ENCODE measurements at places on chromosomes 7 and 10.

- DNase-seq = peak; percentile 44
These were observed 329.0 kb downstream of the RNLS start for GRCh38 chr10:88254091-88254490.

GRCh38 chr7:107145067-107145838, 23.6 kb upstream of the HBP1 start:
- DNase-seq = no peak

DNA sequence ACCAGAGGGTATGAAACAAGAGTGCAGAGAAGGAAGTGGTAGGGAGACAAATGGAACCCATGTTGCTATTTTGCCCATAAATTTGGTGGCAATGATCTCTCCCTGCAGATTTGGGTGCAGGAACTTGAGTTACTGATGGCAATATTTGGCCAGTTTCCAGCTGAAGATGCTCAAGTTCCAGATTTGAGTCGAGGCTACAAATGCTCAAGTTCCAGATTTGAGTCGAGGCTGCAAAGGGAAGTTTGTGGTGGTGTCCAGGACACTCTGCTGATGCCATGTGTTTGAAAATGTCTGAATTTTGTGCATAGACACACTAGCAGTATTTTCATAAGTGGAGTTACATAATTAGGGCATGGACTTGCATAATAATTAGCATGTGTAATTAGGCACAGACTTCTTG, 40.8 kb downstream of the TBXAS1 start:
- DNase-seq = no peak

- no peak for DNase-seq
These were observed 1.3 kb downstream of the CHST12 start for GRCh38 chr7:2404714-2405119.

DNA sequence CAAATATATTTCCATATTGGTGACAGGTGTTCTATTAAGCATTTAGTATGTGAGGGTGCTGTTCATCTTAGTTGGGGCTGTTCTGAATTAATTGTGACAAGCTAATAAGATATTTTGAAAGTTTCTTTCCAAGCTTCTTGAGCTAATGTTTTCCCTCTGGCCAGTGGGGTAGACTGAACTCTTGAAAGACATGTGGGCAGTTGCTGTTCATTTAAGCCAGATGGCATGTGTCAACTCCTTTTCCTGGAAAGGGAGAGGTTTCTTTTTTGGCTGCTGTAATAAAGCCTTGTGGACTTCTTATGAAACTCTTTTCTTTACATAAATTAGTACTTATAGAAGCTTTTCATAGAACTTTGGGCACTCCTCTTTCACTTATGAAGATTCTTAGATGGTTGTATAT, 21.7 kb downstream of the RAB18 start:
- DNase-seq = no peak

DNA sequence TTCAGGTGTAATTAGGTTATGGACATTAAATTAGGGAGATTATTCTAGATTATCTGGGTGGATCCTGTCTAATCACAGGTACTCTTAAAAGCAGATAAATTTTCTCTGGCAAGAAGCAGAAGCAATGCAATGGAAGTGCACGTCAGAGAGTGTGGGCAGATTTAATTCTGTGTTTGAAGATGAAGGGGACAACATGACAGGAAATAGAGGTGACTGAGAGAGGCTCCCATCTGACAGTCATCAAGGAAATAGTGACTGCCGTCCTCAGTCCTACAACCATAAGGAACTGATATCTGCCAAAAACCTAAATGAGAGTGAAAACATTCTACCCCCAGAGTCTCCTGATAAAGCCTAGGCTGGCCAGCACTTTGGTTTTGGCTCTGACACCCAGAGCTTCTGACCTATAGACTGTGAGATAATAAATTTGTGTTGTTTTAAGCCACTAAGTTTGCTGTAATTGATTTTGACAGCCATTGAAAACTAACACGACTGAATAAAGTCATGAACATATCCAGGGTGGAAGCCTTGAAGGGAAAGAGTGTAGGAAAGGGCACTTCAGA, 30.5 kb upstream of the DDX50 start:
- no peak for DNase-seq

GRCh38 chr7:4486907-4487306, 195.2 kb upstream of the FOXK1 start:
- DNase-seq = no peak

DNA sequence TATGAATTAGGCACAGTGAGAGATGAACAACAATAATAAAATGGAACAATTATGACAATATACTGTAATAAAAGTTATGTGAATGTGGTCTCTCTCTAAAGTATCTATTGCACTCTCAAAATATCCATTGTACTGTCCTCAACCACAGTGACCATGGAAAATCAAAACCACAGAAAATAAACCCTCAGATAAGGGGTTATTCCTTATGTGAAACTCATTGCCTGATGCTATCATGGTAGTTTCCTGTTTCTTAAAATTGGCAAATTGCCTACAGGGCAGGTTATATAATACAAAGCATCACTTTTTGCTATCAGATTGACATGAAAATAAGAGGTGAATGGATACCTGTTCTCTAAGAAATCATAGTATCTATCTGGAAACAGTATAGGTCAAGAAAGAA, 3.8 kb downstream of the MCM10 start:
- no peak for DNase-seq

DNA sequence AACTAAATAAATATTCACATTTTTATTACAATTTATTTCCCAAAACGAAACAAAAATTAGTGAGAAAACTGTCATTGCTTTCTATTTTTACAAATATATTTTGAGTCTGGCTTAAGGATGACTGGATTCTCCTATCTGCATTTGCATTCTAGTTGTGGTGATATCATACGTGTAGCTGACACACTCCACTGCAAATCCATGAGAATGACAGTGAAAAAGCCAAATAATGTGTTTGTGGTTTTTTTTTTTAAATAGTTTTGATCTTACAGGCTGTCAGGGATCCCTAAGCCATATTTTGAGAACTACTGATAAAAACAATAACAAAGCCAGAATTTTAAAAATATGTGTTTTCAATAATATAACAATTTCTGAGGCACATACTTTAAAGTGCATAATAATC, 5.8 kb upstream of the STAMBPL1 start:
- no peak for DNase-seq

GRCh38 chr7:51314726-51315125, 1.9 kb downstream of the COBL start:
- peak; percentile 13 for DNase-seq

- peak; percentile 33 for DNase-seq
These were observed 2.6 kb downstream of the ABI1 start for GRCh38 chr10:26857991-26858706.

All from kidney glomerular epithelial cell (primary cell).